Epithelial cell of proximal tubule (primary cell): ENCODE measurements at places on chromosomes 13 and 19.

DNA sequence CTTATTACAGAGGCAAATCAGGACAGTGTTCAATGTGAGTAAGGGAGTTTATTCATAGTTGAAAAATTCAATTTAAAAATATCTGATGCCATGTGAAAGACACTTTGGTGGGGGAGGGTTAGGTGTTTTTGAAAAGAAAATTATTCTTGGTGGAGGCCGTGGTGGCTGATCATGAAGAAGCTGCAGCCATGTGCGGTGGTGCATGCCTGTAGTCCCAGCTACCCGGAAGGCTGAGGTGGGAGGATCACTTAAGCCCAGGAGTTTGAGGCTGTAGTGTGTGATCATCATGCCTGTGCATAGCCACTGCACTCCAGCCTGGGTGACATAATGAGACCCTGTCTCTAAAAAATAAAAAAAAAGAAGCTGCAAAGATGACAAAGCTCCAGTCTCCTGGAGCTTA is 28.6 kb downstream of the WDFY2 start:
- DNase-seq: no peak

GRCh38 chr13:44230071-44230470 is 143.6 kb upstream of the SERP2 start:
- no peak for DNase-seq

DNA sequence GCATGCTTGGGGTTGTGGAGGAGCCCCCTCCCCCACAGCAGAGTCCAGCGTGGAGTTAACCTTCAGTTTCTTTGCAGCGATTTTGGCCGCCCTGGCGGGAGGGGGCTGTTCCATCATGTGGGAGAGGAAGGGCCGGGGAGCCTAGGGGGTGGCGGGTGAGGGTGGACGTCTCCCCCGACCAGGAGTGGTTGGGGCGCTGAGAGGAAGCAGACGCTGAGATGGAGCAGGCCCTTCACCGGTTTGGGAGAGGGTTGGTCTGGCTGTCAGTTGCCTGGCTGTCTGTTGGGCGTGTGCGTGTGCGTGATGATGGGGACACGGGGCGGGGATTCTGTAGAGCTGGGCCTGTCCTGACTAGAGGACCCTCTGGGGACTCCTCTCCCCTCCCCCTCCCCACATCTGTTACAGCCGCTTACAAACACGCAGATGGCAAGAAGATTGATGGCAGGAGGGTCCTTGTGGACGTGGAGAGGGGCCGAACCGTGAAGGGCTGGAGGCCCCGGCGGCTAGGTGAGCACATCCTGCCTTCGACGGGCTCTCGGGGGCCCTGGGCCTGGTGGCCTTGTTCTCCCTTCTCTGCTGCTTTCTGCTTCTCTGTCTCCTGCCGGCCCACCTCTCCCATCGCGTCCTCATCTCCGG is 9.8 kb upstream of the LIN7B start:
- no peak for DNase-seq

- DNase-seq: no peak
Observed at GRCh38 chr13:37984357-37984756, 114.8 kb upstream of the TRPC4 start.

DNA sequence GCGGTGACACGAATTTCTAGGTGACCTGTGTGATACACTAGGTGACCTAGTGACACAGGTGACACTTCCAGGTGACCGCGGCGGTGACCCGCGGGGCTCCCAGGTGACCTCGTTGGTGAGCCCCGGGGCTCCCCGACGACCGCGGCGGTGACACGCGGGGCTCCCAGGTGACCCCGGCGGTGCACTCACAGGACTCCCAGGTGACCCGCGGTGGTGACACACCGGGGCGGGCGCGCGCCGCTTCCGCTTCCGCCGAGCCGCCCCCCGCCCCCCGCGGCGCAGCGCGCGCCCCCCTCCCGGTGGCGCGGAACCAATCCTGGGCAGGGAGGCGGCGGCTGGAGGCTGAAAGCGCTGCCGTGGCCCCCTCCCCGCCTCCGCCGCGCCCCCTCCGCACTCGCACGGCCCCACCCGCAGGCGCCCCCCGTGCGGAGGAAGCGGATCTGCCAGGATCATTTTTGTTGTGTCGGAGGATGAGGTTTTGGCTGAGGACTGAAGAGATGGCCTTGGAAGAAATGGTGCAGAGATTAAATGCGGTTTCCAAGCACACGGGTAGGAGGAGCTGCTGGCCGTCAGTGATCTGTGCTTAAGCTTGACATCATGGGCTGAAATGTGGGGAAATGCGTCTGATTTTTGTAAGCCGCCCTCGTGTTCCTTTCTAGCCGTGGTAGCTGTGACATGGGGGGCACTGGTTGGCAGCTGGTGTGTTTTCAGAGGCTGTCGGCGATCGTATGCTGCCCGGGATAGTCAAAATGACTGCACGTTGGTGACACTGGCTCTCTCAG is at the start of gene MCF2L:
TSS of gene MCF2L (plus strand) at position 305 of the 782 bp plus-strand sequence. CDS start at position 471, 166 bp downstream.
- no peak for DNase-seq

GRCh38 chr13:59750860-59751259 is 412.9 kb downstream of the DIAPH3 start:
- DNase-seq: peak; percentile 23

DNA sequence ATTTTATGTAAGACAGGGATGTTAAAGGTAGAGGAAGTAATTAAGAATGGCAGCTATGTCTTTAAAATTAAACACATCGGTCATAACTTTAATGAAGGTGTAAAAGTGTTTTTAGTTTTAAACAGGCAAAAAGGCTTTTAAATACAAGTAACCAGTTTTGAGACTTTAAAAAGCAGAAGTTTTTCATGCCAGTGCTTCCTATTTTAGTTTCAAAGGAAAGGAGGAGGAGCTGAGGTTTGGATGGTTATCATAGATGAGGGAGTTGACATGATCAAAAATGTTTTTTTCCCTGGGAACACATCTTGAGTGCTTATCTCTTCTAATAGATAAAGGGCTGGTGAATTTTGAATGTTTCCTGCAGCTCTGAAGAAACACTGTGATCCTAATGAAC is 42.9 kb downstream of the LRCH1 start:
- DNase-seq: no peak

DNA sequence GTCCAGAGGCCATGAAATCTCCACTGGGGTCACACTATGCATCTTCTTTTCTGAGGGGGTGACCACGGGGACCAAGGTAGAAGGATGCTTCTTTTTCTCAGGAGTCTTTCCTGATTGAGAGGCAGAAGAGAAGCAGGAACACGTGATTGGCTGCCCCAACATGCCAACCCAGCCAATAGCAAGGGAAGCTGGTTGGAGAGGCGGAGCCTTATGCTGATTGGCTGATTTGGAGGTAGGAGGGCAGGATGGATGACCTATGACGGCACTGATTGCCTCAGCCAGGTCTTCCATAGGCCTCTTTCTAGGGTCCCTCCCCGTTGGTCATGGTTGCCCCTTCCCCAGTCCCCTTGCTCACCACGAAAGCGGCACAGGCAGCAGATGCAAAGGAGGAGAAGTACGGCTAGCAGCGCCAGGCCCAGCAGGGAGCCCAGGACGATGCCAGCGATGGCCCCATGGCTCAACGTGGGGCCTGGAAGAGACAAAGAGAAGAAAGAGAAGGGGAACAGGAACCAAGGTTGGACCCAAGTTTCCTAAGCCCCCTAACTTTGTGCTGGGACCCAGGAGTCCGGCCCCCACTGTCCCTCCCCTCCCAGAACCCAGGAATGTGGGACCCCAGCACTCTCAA is 8.0 kb downstream of the VSIG10L start:
- DNase-seq: no peak

DNA sequence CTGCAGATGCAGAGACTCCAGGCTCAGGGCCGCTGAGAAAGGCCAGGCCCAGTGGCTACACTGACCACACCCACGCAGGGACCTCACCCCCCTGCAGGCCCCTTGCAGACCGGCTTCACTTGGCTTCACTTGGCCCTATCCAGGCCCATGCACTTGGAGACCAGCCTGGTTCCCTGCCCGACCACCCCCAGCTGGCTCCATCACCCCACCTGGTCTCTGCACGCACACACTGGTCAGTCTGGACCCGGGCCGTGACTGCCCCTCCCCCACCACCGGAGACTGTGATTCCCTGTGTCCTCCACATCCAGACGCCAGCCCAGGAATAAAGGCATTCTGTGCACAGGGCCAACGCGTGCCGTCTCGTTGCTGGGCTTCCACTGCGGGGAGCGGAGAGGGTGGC is 4.9 kb upstream of the EBI3 start:
- no peak for DNase-seq

DNA sequence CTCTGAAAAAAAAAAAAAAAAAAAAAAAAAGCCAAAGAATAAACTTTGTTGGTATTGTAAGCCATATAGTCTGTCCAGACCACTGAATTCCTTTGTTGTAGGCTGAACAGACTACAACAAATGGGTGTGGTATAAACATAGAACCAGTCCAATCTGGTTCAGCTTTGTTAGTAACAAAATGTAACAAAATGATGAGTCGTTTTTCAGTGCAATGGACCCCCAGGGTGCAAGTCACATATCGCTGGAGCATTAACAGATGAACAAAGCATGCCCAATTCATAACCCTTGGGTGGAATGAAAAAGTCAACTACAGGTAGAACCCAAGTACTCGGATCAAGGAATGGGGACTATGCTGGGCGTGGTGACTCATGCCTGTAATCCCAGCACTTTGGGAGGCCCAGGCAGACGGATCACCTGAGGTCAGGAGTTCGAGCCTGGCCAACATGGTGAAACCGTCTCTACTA is 13.6 kb upstream of the FCHO1 start:
- DNase-seq: no peak

GRCh38 chr19:32199501-32200040 is 145.8 kb upstream of the ZNF507 start:
- no peak for DNase-seq

DNA sequence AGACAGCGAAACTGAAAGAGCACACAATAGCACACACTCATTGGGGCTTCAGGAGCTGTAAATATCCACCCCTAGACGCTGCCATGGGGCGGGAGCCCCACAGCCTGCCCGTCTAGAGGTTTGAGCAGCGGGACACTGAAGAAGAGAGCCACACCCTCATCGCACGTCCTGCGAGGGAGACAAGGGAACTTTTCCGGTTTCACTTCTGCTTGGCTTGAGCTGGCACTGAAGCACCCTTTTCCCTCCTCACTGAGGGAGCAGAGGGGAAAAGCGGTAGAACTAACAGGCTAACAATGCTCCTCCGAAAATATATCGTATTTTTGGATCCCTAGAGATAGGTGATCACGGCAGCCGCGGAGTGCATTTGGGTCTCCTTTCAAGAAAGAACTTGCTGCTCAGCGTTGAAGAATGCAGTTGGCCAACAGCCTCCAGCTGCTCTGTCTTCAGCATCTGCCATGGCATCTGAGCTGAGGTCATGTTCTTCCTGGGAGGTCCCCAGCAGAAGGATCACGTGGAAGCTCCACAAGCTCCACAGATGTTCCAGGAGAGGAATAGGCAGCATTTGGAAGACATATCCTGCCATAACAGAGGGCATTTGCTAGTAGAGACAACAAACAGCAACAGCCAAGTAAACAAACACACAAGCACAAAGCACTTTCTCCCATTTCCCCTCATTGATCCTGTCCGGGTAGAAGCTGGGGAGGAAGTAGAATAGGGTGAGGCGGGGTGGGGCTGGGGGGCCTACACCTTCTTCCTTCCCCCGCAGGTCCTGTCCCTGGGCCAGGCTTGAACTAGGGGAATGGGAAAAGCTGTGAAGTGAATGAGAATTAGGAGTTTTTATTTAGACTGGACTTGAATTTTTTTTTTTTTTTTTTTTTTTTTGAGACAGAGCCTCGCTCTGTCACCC is 44.8 kb upstream of the ALOX5AP start:
- DNase-seq: no peak

DNA sequence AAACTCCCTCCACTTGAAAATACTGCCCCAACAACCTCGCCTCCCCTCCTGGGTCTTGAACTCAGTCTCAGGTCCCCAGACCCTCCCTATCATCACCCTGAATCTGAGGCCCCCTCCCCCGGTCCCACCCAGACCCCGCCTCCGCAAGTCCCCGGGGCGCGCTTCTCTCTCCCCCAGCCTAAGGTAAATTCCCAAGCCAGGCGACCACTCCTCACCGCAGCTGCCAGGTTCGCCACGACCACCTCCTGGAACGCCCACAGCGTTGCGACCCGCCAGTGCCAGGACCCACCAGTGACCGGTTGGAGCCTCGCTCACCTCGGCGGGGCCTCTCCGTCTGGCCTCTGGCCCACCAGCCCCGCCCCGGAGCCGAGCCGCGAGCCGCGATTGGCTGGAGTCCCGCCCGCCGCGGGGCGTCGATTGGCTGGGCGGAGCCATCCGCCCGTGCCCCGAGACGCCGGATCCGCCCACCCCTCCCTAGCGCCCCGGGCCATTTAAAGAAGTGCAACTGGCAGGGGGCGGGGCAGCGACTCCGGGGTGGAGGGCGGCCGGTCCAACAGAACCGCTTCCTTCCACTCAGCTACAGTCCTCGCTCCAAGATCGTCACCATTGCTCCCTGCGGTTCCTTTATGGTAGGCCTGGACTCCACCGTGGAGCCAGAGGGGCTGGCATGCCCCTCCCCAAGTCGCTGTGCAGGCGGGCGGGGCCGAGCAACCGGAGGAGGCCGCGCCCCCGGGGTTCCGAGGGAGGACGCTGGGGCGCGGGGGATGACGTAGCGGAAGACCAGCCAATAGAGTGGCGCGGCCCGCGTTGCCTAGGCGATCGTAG is at the start of gene SERTAD3:
TSS of gene SERTAD3 (minus strand) at position 336 of the 825 bp plus-strand sequence. CDS start 2,255 bp downstream, outside the sequence.
- no peak for DNase-seq

- DNase-seq: no peak
Observed at GRCh38 chr13:40433577-40433976, 232.9 kb downstream of the FOXO1 start.

DNA sequence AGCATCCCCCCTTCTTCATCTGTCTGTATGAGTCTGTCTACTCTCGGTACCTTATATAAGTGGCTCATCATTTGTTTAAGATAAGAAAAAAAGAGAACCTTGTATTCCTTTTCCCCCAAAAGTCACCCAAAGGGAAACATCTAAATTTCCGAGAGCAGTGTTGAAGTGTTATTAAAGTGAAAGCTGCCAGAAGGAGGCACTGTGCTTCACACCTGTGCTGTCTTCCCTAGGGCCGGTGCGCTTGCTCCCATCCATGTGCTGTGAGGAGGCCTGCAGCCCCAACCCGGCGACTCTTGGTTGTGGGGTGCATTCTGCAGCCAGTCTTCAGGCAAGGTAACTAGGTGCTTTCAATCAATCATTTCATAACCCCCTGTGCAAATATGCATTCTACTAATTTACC is 97.5 kb downstream of the TNFRSF19 start:
- no peak for DNase-seq

DNA sequence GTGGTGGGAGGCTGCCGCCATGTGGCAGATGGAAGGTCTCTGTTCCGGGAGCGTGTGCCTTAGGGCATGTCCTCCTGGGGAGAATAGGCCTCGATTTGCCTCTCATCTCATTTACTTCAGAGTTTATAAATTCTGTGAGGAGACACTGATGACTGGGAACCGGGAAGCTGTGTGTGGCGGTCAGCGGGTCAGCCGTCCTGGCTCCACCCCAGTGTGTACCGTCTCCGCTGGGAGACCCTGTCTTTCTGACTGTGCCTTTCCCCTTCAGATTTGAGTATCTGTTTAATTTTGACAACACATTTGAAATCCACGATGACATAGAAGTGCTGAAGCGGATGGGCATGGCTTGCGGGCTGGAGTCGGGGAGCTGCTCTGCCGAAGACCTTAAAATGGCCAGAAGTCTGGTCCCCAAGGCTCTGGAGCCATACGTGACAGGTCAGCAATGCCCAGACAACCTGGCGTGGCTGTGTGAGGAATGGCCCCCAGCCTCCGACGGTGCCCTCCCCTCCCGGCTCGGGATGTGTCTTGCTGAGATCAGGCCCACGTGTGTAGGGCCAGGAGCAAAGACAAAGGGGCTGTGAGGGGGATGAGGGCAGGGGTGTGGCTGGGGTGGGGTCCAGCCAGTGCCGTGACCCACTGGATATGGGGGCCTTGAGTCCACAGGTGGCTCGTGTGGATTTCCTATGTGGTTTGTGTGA is 21.6 kb downstream of the ATP4B start:
- DNase-seq: no peak
